ENCODE measurements at places on chromosomes 5 and 9. TPM values are rescaled to one million over a fixed set of nuclear protein-coding genes. Genes with fewer than 3 reads are reported as not detected.

The CKMT2 gene
- not detected for total RNA-seq

The FBP2 gene
- not detected for total RNA-seq

The SLC6A3 gene
- total RNA-seq: not detected

The STPG3 gene
- total RNA-seq: not detected

The BRD8 gene
- total RNA-seq: 61.6 TPM

The UGT3A2 gene
- not detected for total RNA-seq

The IL7R gene
- 2.1 TPM for total RNA-seq

The ANKDD1B gene
- total RNA-seq: 0.27 TPM

The KCNIP1 gene
- total RNA-seq: not detected

The KIF27 gene
- total RNA-seq: 4.4 TPM

The GZMA gene
- not detected for total RNA-seq

The TRMO gene
- total RNA-seq: 14.8 TPM

The BTNL8 gene
- total RNA-seq: not detected

The FOXD4L6 gene
- not detected for total RNA-seq

The ZDHHC11B gene
- total RNA-seq: 0.14 TPM

The AFAP1L1 gene
- total RNA-seq: 102 TPM

The FCN2 gene
- total RNA-seq: not detected

The MCTP1 gene
- 86.0 TPM for total RNA-seq

The TPRN gene
- 8.7 TPM for total RNA-seq

The LRRC8A gene
- total RNA-seq: 118 TPM

The FGF18 gene
- total RNA-seq: 0.07 TPM

The KIAA1191 gene
- 137 TPM for total RNA-seq

The PPP3R2 gene
- not detected for total RNA-seq

The SUSD1 gene
- total RNA-seq: 35.0 TPM

The HMCN2 gene
- 0.07 TPM for total RNA-seq

The SHOC1 gene
- not detected for total RNA-seq

The ZCCHC9 gene
- 24.1 TPM for total RNA-seq

The IL33 gene
- total RNA-seq: 45.9 TPM

The PCDHAC2 gene
- 1.8 TPM for total RNA-seq

The CDH9 gene
- not detected for total RNA-seq

The S1PR3 gene
- 22.7 TPM for total RNA-seq

The PCDHB12 gene
- 0.07 TPM for total RNA-seq

The ACOT12 gene
- not detected for total RNA-seq

The PSD2 gene
- not detected for total RNA-seq

The RECK gene
- total RNA-seq: 22.6 TPM

The SH3TC2 gene
- total RNA-seq: 9.0 TPM

All from thoracic aorta endothelial cell (primary cell).